ENCODE measurements at places on chromosomes 2 and 18. TPM values are rescaled to one million over a fixed set of nuclear protein-coding genes. Genes with fewer than 3 reads are reported as not detected.

The NLRC4 gene
- not detected for total RNA-seq

The ANKRD62 gene
- not detected for total RNA-seq

The CNGA3 gene
- not detected for total RNA-seq

The TOGARAM2 gene
- 2.0 TPM for total RNA-seq

The FIGN gene
- total RNA-seq = not detected

The SULT1C4 gene
- total RNA-seq = not detected

The BUB1 gene
- 107 TPM for total RNA-seq

The FOXD4L1 gene
- not detected for total RNA-seq

GRCh38 chr2:167294776-167295140, 406.5 kb downstream of the XIRP2 start:
- DNase-seq = no peak
- no peak overlapping the region for H3K27ac ChIP-seq
- peaks cover 34% of the 10 kb centered on the region for H3K27me3 ChIP-seq

DNA sequence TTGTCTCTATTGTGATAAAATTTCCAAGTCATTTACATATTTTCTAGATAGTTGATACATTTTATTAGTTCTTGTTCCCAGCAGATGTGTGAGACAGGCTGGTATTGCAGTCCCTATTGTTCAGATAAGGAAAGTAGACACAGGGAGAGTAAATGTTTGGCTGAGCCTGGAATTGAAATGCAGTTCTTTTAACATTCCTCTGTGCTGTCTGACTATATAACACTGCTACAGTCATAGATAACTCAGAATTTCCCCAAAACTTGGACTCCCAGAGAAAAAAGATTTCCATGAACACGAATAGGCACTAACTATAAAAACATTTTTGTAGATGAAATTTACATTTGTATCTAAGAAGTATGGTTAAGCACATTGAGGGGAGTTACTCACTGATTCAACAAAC, 71.4 kb downstream of the PLCL1 start:
- no peak for DNase-seq
- no peak overlapping the region for H3K4me3 ChIP-seq
- no peaks in the 10 kb centered on the region for H3K36me3 ChIP-seq
- H3K27me3 ChIP-seq = no peaks in the 10 kb centered on the region
- H3K27ac ChIP-seq = no peak overlapping the region

DNA sequence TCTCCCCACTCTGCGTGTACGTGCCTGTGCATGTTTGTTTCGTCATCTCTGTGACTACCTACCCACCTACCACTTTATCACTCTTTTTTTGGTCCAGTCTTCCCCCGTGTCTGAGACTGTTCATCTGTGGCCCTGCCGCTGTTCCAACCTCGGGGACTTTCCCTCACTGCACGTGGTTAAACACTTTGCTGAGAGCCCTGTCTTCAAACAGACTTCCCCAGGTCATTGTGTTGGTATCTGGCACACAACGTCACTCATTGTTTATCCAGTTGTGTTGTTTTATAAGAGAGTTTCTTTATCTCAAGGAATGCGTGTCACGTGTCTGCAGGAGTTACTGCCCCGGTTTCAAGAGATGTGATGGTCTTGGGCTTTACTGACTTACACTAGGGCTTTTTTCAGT, 262.0 kb upstream of the RASGRP3 start:
- H3K4me3 ChIP-seq = no peak overlapping the region
- no peaks in the 10 kb centered on the region for H3K4me1 ChIP-seq
- no peaks in the 10 kb centered on the region for H3K36me3 ChIP-seq
- H3K27me3 ChIP-seq = peaks cover under 1% of the 10 kb centered on the region

- no peaks in the 10 kb centered on the region for H3K36me3 ChIP-seq
- H3K4me3 ChIP-seq = no peak overlapping the region
- peaks cover 17% of the 10 kb centered on the region for H3K4me1 ChIP-seq
- peak; percentile 53 for DNase-seq
- no peaks in the 10 kb centered on the region for H3K27me3 ChIP-seq
- H3K27ac ChIP-seq = no peak overlapping the region
These were observed 312.9 kb downstream of the PRKCE start for GRCh38 chr2:45964223-45964841.

DNA sequence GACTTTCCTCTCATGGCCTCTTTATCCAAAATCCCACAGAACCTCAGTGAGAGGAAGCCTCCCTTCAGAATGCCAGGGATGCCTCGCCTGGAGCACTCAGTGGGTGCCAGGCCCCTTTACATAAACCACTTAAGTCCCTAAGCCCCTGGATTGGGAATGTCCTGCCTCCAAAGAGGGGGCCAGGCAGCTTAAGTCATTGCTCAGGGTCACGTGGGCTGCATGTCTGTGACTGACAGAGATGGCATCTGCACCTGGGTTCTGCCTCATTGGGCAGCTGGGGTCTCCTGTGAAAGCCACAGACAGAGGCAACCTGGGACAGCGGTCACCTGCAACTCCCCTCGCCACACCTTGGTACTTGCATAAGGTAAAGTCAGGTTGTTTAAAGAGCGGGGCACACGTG, 93.5 kb downstream of the MYT1L start:
- no peaks in the 10 kb centered on the region for H3K4me1 ChIP-seq
- peaks cover 5% of the 10 kb centered on the region for H3K27me3 ChIP-seq
- no peak overlapping the region for H3K4me3 ChIP-seq

- peaks cover 4% of the 10 kb centered on the region for H3K36me3 ChIP-seq
- peaks cover 3% of the 10 kb centered on the region for H3K4me1 ChIP-seq
- no peak overlapping the region for H3K4me3 ChIP-seq
- H3K27me3 ChIP-seq = peaks cover 18% of the 10 kb centered on the region
- H3K27ac ChIP-seq = no peak overlapping the region
- no peak for DNase-seq
These were observed 174.0 kb downstream of the ASB1 start for GRCh38 chr2:238600506-238601432.

- H3K27ac ChIP-seq = no peak overlapping the region
- H3K27me3 ChIP-seq = no peaks in the 10 kb centered on the region
- no peak for DNase-seq
- no peak overlapping the region for H3K4me3 ChIP-seq
- no peaks in the 10 kb centered on the region for H3K36me3 ChIP-seq
These were observed 25.8 kb upstream of the KCNG3 start for GRCh38 chr2:42519624-42520023.

DNA sequence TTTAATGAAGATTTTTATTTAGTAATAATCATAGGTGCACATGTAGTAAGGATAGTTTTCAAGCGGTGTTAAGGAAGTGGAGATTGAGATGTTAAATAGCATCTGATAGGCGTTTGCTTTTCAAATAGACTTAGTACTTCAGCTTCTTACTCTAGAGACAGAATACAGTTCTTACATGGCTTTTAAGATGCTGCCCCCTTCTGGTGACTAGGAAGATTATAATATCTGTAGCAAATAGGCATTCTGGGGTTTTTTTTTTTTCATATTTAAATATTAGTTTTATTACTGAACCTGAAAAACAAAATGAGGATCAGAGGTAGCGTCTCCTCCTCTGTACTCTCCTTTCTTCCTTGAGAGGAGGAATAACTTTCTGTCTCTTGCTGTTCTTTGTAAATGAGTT, 100.2 kb downstream of the AGAP1 start:
- no peaks in the 10 kb centered on the region for H3K36me3 ChIP-seq
- DNase-seq = no peak
- H3K27ac ChIP-seq = no peak overlapping the region
- H3K4me3 ChIP-seq = no peak overlapping the region

- H3K36me3 ChIP-seq = peaks cover 7% of the 10 kb centered on the region
- H3K4me3 ChIP-seq = no peak overlapping the region
- no peak for DNase-seq
- H3K4me1 ChIP-seq = no peaks in the 10 kb centered on the region
- no peaks in the 10 kb centered on the region for H3K27me3 ChIP-seq
- H3K27ac ChIP-seq = no peak overlapping the region
These were observed 52.0 kb downstream of the OXER1 start for GRCh38 chr2:42711896-42712295.

- no peaks in the 10 kb centered on the region for H3K4me1 ChIP-seq
- DNase-seq = no peak
- H3K27me3 ChIP-seq = peaks cover 10% of the 10 kb centered on the region
- H3K4me3 ChIP-seq = no peak overlapping the region
These were observed 15.9 kb upstream of the TXNDC2 start for GRCh38 chr18:9869715-9870430.

DNA sequence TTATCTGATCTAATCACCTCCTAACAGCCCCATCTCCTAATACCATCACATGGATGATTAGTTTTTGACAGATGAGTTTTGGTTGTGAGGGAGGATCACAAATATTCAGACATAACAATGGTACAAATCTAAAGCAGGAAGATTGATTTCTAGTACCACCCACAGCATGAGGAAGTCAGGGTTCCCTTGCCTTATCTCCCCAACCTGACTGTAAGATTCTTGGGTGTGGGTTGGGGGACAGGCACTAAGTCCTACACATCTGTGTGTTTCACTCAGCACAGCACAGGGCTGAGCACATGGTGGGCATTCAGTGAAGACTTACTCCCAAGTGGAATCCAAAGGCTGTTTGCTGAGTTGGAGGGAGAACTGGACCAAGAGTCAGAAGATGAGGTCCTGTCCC, 93.8 kb upstream of the CXCR4 start:
- H3K27ac ChIP-seq = no peak overlapping the region
- no peak overlapping the region for H3K4me3 ChIP-seq
- H3K36me3 ChIP-seq = peaks cover 4% of the 10 kb centered on the region
- DNase-seq = no peak

DNA sequence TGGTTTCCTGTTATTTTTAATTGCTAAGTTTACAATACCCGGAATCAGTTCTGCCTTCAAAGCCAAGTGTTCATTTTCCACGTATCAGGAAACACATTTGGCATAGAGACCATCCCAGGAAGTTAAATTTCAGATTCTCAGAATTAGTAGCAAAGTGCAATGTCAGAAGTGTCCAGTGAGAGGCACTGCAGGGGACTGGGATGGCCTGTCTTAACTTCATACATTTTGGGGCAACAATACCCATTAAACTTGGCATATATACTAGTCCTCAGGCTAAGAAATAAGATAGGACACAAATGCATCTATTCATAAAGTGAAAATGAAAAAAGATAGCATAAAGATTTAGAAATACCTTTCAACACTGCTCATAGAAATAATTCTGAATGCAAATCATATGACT, 1.5 kb upstream of the IL1RL2 start:
- peaks cover 4% of the 10 kb centered on the region for H3K36me3 ChIP-seq
- no peak overlapping the region for H3K4me3 ChIP-seq
- H3K4me1 ChIP-seq = peaks cover 21% of the 10 kb centered on the region
- H3K27me3 ChIP-seq = peaks cover 19% of the 10 kb centered on the region
- no peak overlapping the region for H3K27ac ChIP-seq
- DNase-seq = peak; percentile 52

DNA sequence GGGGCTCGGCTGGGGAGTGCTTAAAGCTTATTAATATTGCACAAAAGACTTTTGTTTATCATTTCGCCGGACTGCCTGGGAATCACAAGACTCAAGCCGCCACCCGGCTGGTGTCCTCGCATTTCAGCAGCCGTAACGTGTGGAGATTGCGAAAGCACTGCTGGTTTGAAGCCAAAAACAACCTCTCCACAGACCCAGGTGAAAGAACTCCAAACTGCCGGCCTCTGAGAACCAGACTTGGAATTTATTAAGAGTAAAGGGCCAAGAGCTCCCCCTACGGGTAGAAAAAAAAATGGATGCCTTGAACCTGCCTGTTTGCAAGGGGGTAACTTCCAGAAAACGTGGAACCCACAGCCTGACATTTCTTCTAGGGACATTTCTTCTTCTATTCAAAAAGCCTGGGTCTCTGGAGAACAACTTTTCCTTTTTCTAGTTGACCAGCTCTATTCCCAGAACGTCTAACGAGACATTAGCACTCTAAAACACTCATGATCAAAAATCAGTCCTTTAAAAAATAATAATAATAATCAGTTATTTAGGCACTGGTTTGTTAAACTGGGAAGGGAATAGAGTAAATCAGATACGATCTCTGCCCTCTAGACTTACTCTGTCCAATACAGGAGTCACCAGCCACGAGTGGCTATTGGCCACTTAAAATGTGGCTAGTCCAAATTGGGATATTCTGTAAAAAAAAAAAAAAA, 216.3 kb downstream of the C1D start:
- peak; percentile 55 for DNase-seq
- H3K4me1 ChIP-seq = no peaks in the 10 kb centered on the region
